ENCODE measurements at places on chromosomes 7 and 10.

GRCh38 chr10:4847561-4848355, 21.8 kb downstream of the AKR1E2 start:
- no peak for ATAC-seq

- ATAC-seq = no peak
Measured at GRCh38 chr7:80508440-80508839, 3.4 kb downstream of the GNAT3 start.

GRCh38 chr7:46664453-46664852, 743.4 kb upstream of the IGFBP3 start:
- no peak for ATAC-seq

- peak; percentile 76 for ATAC-seq
Measured at GRCh38 chr7:36787933-36788378, 63.7 kb upstream of the AOAH start.

- no peak for ATAC-seq
Measured at GRCh38 chr7:114791771-114792170, 130.1 kb upstream of the MDFIC start.

GRCh38 chr10:45383682-45384330, 9.8 kb downstream of the ALOX5 start:
- ATAC-seq = no peak

- peak; percentile 14 for ATAC-seq
Measured at GRCh38 chr7:37920305-37920848, at the start of gene EPDR1. Gene EPDR1 (plus strand): TSS chr7:37920640. CDS start chr7:37920940, 300 bp downstream.

Data from activated T-helper 17 cell treated with anti-CD3 and anti-CD28 coated beads, Interleukin-2, amount 50 U/mL, for 72 hours (primary cell).